ENCODE measurements at places on chromosomes 12 and 14.

GRCh38 chr12:54019924-54020590 lies 8.2 kb upstream of the HOXC6 start:
- no peak for DNase-seq

DNA sequence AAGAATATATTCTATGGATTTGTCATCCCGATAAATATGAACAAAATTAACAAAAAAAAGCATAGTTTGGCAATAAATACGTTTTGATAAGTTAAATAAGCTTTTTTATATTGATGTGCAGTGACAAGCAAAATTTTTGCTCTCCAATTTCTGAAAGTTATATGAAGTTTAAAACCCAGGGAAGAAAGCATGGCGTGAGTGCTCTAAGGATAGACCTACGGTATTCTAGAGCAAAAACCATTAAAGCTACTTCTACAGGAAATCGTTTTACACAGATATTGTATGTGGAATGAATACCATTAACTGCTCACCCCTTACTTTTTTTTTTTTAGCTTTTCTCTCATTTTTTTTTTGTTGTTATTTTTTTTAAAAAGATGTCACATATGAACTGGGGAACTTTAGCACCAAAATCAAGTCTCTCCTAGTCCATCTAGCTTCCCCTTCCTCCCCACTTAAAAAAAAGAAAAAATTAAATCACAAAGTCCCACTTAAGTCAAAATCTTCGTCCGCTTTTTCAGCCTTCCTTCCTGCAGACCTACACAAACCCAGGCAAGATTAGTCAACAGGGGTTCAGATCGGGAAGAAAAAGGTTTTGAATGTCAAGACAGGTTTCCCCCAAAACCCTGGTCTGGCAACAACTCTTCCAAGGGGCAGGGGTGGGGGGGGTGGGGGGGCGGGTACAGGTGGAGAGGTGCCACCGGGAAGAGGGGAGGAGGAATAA lies 4.4 kb downstream of the ZFP36L1 start:
- no peak for DNase-seq

GRCh38 chr14:103858063-103858781 lies 10.8 kb upstream of the PPP1R13B start:
- no peak for DNase-seq

DNA sequence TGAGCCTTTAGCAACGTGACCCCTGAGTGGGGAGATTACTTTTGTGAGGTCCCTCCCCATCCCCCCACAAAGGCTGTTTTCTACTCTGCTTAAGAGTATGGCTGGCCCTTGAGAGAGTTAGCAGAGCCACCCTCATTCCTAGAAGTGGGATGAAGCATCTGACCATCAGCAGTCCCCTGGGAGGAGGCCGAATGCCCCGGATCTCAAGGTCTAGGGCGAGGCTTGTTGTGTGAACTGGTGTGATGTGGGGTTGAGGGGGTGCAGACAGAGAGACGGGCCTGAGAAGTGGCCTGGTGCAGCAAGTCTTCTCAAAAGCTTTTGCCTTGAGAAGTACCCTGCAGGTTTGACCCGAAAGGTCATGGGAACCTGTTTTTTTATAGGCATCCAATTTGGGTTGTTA lies 153.0 kb upstream of the FKBP4 start:
- DNase-seq = no peak

- DNase-seq = no peak
Observed at GRCh38 chr14:102323102-102323501, 3.6 kb downstream of the ZNF839 start.

DNA sequence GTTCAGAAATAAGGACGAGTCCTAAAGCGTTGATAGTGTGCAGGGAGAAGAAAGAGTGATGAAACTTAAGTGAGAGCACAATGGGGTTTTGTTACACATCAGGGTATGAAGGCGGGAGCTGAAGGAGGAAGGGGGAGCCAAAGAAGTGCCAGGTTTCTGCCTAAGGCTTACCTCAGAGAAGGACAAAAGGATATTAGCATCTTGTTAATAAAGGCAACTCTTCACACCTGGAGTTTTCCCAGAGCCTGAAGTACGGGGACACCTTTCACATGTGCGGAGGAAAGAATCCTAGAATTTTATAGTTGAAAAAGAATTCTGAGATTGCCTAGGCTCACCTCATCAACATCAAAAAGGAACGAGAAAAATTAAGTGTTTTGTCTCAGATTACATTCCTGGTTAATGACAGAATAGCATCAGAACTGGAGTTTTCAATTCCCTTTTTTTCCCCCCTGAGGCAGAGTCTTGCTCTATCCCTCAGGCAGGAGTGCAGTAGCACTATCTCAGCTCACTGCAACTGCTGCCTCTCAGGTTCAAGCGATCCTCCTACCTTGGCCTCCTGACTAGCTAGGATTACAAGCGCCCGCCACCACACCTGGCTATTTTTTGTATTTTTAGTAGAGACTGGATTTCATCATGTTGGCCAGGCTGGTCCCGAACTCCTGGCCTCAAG lies 2.2 kb upstream of the SAV1 start:
- DNase-seq = no peak

GRCh38 chr14:32329146-32329545 lies at the start of gene AKAP6:
Gene AKAP6, plus strand, starts transcription at chr14:32329298. Its CDS starts 104,196 bp downstream, at chr14:32433494.
- no peak for DNase-seq

- DNase-seq = no peak
Observed at GRCh38 chr12:108320507-108321293, 18.4 kb downstream of the CMKLR1 start.

- no peak for DNase-seq
Observed at GRCh38 chr14:101726954-101727302, 34.6 kb upstream of the PPP2R5C start.

DNA sequence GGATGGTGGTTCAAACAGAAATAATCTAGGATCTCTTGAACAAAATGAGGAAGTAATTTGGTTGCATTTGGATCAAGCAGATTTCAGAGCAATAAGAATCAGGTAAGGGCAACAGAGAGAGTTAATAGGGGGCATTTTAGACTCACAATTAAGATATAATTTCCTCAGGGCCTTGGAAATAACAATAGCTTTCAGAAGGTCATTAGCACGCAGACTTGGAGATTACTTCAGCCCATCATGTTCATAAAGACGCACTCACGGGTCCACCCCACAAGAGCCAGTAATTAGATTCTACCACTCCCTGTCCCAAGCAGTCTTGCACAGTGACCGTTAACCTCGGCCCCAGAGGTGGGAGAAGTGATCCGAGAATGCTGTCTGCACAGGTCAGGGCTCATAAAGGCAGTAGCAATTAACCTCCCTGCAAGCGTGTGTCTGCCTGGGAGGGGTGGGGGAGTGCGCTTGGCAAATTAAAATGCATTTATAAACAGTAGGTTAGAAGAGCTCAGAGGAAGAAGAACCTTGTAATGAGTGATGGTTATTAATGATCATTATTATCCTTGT lies 125.7 kb upstream of the CCDC196 start:
- DNase-seq = no peak

DNA sequence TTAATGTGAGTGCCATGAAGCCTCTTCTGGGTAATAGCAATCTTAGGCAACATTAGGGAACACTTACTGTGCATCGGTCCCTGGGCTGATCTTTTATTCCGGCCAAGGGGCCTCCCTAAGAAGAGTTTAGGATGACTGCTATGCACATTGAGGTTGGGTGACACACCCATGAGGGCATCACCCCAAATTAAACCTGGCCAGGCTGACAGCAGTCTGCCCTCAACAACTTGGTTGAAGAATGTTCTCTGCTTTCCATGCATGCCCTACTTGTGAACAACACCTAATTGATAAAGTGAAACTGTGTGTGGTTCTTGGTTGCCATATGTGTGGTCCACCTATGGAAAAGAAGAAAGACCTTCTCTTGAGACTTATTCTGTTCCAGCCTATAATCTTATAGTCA lies 1098.0 kb downstream of the BCL11B start:
- no peak for DNase-seq

DNA sequence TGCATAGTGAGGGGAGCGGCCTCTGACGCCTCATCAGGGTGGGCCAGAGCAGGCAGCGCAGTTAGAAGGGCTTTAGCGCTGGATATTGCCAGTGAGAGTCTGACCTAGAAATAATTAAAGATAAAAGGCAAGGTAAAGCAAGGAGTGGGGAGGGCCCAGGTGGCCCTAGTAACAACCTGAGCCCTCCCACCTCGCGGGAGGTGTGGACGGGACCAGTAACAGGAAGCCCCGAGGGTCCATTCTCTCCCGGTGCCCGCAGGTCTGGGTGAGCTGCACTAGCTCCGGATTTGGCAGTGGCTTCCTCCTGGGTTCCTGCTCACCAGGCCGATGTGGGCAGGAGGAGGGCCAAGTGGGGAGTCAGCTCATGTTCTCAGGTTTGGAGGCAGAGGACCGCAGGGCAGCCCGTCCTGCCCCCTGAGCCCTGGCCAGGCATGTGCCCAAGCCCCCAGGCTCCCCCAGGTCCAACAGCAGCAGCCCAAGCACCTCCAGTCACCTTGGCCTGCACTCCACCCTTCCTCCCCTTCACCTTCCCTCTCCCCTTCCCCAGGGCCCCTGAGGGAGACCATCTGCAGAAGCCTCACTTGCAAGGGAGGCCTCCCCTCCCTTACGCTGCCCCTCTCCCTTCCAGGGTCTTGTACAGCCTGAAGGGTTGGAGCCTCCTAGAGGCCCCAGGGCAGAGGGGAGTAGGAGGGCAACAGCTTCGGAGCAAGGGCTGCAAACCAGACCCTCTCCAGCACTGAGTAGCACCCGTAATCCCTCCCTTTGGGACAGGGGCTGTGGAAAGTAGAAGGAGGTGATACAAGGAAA lies 144.3 kb upstream of the FKBP4 start:
- no peak for DNase-seq

DNA sequence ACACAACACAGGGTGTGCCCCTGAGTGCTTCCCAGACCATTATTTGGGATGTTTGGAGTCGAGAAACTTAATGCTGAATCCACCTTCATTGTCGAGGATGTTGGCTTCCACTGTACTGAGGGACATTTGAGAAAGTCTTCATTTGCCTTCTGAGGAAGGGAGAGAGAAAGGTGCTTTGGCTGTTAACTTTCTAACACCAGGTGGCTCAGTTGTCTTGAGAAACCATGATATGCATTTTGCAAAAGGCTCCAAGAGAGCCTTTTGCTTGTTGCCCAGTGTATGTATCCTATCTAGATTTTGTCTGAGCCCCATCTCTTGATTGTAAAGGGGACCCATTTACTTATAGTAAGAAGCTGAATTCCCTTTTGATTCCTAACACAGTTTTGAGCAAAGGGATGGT lies 28.6 kb upstream of the NRXN3 start:
- no peak for DNase-seq

GRCh38 chr12:45223868-45224267 lies 8.0 kb downstream of the ANO6 start:
- DNase-seq = no peak

- DNase-seq = peak; percentile 79
Observed at GRCh38 chr12:57213058-57213715, 3.4 kb upstream of the NXPH4 start.

DNA sequence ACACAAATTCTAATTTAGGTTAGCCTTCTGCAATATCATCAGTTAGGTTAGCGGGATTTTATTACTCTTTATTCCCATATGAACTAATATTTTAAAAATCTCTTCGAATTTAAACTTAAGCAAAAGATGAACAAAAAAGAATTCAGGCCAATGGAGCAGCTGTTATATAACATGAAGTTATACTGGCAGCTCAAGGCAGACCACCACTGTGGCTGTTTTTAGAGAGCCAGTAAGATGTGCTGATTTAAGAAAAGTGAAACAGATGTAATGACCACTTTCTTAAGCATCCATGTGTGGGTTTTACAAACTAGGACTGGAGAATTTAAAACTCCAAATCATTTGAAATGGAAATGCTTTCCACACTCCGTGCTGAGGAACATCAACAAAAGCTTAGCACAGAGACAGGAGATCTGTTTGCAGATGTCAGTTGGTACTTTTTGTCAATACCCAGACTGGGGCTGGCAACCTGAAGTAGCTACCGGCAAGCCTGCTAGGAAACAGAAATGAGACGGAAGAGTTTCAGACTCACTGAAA lies 164.9 kb downstream of the TTC7B start:
- no peak for DNase-seq

DNA sequence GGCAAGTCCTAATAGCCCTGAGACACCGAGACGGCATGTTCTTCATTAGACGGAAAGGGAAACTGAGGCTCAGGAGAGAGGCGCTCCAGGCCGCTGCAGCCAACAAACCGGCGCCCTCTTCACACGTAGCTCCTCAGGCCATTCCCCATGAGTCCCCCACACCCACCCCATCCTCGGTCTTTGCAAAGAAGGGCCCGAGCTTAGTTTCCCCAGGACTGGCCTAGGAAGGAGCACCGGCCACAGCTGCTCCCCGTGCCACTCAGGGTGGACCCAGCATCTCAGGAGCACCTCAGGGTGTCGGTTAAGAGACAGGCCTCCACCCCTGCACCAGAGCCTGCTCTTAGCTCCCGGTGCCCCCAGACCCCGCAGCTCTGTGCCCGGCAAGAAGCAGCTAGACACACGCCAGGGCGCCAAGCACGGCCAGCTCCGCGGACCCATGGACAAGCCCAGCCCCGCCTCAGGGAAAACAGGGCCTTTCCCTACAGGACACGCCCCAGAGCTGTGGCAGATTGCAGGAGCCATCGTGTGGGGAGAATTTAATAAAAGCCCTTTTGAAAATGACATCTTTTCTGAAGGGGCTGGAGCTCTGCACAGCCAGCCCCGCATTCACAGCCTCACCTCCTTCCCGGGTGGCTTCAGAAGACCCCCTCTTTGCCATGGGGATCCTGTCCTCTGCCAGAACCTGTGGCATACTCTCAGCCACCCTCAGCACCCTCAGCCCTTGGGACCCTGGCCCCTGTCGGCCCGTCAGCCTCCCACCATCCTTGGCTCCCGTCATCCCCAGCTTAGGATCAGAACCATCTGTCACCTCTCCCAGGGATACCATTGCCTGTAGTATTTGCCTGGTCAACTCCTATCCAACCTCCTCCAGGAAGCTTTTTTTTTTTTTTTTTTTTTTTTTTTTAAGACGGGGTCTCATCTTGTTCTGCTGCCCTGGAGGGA lies 59.7 kb downstream of the LGMN start:
- no peak for DNase-seq

GRCh38 chr12:48128800-48129199 lies 9.6 kb downstream of the PFKM start:
- DNase-seq = no peak

GRCh38 chr12:49542592-49543160 lies 3.8 kb downstream of the KCNH3 start:
- DNase-seq = no peak

DNA sequence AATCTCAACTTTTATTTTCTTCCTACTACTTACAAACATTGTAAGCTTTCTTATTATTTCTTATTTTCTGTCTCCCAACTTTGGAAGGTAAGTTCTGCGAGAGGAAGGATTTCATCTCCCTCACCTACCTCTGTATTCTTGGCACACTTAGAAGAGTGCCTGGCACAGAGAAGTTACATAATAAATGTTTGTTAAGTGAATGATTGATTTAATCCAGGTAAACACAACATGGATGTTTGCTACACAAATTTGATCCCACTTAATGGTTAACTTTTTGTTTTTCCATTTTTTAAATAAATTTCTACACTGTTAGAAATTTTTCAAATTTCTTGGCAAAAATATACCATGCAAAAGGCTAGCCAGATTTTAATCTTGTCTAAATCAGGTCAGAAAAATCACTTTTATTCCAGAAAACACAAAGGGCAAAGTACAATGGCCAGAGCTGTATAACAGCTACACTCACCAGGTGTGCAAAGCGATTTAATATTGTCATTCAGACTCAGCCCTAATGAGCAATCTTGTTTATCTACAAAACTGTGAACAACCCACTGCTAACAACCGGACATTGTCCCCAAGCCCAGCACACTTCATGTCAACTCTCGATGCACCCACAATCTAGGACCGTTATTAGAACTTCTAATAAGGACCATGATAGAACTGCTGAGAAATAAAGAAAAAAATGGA lies 222.1 kb upstream of the EEA1 start:
- DNase-seq = no peak

All from stimulated activated CD4-positive, alpha-beta T cell treated with anti-CD3 and anti-CD28 coated beads, Interleukin-12 subunit alpha, Interleukin-12 subunit beta, amount 100 ng/mL, for 24 hours (primary cell).